ENCODE measurements at places on chromosomes 13 and 19. TPM values are rescaled to one million over a fixed set of nuclear protein-coding genes. Genes with fewer than 3 reads are reported as not detected.

DNA sequence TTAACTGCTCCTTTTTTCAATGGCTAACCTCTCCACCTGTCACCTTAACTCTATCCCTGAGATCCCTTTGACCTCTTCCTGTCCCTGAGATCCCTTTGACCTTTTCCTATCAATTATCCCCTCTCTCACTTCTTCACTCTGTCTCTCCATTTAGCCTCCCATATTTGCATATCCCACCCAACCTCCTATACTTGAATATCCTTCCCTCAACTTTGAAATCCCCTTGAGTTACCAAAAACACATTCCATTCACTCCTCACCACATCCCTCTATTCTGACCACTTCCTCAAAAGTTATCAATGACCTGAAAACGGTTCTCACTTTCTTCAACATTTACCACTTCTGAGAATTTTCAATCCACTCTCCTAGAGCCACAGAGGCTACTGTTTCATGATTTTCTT, 3.0 kb downstream of the MYCBP2 start:
- ATAC-seq = no peak

GRCh38 chr13:111645198-111645597, 324.8 kb downstream of the TEX29 start:
- no peak for ATAC-seq

DNA sequence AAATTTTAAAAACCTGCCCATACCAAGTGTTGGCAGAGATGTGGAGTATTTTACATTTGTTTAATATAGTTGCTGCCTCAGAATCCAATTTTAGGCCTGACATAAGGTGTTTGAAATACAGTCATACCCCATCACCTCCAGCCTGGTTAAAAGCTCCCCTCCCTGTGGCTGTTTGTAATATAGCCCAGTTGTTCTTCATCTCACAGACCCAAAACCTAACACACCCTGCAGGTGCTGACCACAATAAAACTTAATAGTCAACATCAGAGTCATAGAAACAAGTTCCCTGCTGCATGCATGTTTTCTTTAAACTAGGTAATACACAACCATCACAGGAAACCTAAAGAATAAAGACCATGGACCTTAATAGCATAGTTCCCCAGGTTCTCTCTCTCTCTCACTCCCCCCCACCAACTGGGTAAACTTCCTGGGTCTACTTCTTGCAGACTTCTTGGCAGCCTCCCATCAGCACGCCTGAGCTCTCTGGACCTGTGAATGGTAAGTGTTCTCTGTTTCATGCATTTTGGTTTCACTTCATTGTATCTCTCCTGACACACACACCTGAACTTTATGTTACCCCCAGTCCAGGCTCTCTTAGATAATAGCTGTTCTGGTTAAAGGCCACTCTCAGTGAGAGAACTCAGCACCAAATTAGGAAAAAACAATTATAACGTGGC, 1369.9 kb downstream of the EFNB2 start:
- ATAC-seq = no peak

DNA sequence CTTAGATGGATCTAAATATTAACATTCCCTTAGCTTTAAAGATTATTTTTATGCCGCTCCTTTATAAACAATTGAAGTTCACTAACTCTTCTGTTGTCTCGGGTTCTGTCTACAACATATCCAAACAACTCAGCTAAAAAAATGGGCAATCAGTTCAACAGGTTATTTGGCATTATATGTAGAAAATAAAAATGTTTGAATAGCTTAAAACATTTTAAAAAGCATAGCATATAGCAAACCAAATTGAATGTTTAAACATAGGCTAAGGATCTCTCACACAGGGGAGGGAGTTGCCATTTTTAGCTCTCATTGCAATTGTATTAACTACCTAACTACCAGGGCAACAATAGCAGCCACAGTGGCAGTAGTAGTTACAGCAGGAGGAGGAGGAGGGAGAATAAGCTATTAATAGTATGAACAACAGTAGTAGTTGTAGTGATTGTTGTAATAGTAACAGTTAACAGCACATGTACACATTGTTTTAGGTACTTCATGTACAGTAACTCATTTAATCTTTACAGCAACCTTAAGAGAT, 404.2 kb downstream of the KCNRG start:
- no peak for ATAC-seq

DNA sequence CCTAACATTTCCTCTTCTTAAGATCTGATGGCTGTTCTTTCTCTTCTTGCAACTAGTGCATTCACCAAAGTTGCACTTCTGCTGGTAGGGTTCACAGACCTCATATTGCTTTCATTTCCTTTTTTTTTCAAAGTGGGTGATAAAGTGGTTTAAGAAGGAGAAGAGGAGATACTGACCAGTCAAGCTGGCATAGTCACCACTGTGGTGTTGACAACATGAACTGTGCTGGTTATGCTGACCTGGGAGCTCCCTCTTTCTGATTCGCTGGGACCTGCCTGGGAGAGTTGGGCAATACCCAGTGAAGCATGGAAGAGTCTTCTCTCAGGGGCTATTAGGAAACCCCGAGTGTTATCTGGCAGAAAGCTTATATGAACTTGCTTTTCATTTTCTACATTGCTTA, 222.9 kb downstream of the SLITRK5 start:
- ATAC-seq = no peak

DNA sequence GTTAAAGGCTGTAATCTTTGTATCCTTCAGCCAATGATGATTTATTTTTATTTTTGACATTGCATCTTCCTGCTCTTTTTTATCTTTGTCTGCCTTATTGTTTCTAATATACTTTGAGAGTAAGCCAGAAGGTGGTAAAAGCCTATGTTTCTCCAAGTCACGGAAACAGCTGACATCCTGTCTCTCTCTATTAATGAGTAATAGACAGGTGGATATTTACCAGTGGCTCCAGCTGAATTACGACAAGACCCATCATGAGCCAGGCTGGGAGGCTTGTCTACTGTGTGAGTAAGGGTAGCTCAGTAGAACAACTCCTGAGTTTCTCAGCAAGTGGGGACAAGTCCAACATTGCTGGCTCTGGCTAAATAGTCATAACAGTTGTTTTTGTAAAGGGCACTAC, 166.6 kb downstream of the NDFIP2 start:
- ATAC-seq = no peak

DNA sequence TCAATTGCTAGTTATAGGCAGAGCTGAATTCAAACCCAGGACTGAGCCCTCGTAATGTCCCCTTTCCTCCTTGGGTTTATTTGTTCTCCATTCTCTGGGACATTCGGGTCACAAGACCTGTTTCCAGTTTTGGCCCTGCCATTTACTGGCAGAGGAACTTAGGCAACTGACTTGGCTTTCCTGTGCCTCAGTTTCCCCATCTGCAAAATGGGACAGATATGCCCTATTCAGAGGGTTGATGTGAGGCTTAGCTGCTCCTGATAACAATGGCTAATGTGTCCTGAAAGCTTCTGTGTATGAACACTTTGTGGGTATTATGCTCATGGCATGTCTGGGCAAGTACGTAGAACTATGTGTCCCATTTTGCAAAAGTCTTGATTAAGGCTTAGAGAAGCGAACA, 996 bp downstream of the ZNF524 start:
- ATAC-seq = no peak

- ATAC-seq = peak; percentile 73
Measured at GRCh38 chr19:1040476-1041271, 767 bp downstream of the ABCA7 start.

- no peak for ATAC-seq
Measured at GRCh38 chr13:40581277-40581579, 85.2 kb downstream of the FOXO1 start.

The KIR2DL1 gene
- not detected for total RNA-seq
